Left ventricle myocardium superior (tissue), 1 donor: ENCODE measurements at places on chromosomes 2 and 18. TPM values are rescaled to one million over a fixed set of nuclear protein-coding genes. Genes with fewer than 3 reads are reported as not detected.
A peak's percentile ranks its signal among the peaks of the same experiment; 100 is the strongest.

The AQP12A gene
- total RNA-seq: not detected

The NEU2 gene
- total RNA-seq: not detected

The PSD4 gene
- 2.9 TPM for total RNA-seq

The SKA1 gene
- 0.20 TPM for total RNA-seq

The TUBA4B gene
- not detected for total RNA-seq

The ANKRD30BL gene
- not detected for total RNA-seq

The TP53I3 gene
- total RNA-seq: 13.3 TPM

DNA sequence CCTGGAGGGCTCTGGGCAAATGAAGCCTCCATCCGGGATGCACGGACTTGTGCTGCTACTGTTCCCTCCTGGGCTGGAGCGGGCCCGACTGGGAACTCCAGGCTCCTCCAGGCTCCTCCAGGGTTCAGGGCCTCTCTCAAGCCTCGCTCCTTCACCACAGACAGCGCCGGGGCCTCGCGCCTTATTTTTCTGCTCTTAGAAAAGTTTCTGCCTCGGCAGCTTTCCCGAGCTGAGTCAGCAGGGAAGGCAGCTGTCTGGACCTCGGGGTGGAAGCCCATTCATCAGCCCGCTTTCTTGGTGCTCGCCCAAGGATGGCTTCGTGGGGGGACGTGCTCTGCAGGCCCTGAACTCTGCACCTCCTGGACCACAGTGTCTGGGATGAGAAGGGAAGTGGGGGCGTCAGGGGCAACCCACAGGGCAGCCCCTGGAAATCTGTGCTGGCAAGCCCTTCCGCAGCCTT, 12.9 kb upstream of the TEX51 start:
- peak; percentile 35 for DNase-seq

DNA sequence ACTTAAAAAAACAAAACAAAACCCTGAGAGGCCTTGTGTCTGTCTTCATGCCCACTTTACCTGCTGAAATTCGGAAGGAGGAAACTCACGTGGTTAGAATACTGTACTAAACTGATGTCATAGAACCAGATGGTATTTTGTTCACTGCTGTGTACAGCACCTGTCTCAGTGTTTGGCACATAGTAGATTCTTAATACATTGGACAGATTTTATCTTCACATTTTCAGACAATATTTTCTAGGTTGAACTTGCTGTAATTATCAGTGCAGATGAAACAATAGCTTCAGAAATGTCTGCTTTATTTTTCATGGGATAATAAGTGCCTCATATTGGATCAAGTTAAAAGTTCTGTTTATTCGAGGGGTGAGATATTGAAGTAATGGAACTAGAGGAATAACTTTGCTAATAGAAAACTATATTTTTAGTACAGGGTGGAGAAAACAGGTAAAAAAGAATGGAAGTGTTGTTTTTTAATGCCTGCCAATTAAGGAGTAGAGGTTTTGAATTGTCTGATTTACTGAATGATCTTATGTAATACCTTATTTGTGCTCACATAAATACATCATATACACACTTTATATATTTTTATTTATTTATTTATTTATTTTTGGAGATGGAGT, 23.7 kb downstream of the DDX1 start:
- no peak for DNase-seq

DNA sequence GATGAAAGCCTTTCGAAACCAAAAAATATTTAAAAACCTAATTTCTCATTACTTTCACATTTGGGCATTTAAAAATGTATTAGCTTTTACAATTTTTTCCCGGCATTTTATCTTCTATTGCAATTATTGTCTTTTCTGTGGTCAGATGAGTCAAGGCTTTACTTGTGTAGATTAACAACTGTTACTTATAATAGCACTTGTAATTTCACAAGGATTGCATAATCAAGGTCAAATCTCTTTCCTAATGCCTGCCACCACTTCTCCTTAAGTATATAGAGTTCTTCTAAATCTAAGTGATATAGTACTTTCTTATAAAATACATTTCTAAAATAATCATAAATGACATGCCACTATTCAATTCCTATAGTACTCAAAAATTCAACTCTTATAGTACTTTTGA, 67.2 kb downstream of the SLC8A1 start:
- DNase-seq: no peak

DNA sequence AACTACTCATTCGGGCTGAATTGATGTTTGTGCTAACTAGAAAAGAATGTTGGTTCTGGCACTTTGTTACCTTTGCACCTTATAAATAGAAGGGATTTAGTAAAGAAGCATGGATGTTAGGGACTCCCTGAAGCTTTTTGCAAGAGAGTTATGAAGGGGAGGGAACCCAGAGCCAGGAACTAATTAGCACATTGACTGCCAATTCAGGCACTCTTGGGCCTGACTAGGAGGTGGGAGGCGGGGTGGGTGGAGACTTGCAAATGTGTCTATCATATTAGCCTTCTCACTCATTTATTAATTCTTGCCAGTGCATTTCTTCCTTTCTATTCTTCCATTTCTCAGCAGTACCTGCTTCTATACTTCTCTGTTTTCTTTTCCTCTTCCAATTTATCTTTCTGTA, 1022.4 kb downstream of the TMEM182 start:
- no peak for DNase-seq

GRCh38 chr2:201164166-201164565, 18.8 kb upstream of the CASP10 start:
- DNase-seq: no peak

DNA sequence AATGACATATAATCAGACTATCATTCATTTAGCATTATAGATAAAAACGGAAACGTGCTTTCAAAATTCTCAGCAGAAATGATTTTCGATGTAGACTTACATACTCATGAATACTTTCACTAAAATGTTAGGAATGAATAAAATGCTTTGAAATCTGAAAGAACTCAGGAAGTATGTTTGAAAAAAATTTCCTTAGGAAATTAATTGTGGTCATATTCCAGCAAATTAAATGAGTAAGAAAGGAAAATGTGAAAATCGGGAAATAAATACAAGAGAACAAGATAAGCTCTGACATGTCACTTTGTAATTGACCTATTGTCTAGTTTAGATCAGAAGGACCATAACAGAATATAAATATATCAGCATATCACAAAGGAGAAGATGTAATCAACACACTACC, 981.0 kb upstream of the CDH2 start:
- no peak for DNase-seq

DNA sequence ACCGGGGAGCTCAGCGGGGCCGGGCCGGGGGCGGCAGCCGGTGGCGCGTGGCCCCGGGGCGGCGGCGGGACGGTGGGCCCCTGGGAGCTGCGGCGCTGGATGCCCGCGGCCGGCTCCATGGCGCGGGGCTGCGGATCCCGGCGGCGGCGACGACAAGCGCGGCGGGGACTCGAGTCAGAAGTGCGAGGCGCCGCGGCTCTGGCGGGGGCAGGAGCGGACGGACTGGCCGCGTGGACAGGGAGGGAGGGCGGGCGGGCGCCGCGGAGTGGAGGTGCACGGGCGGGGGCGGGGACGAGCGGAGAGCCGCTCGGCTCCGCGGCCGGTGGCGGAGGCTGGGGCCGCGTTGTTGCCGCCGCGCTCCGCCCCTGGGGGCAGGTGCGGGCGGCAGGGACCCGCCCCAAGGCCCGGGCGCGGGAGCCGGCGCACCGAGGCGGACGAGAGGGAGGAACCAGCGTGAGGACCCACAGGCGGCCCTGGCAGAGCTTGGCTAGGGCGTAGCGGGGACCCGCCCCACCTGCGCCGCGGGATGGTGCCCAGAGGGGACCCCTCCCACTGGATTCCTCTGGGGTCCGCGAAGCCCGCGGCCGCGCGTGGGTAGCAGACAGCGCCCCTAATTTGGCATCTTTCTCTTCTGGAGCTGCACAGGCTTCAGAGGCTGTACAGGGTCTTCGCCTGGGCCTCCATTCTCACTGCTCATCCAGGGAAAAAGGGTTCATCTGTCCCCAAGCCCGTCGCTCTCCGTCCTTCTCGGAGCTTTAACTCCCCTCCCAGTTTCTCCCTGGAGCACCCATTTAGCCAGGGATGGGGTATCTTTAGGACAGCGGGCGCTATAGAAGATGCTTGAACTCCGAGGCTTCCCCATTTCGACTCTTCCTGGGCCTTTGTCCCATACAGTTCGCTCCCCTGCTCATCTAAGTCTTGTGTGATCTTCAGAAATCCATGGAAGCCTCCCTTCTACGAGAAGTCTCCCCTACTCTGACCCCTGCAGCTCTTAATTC, at the start of gene TMEM163:
Gene TMEM163, minus strand, starts transcription at position 184 of the 998 bp plus-strand sequence.
- peak; percentile 34 for DNase-seq

DNA sequence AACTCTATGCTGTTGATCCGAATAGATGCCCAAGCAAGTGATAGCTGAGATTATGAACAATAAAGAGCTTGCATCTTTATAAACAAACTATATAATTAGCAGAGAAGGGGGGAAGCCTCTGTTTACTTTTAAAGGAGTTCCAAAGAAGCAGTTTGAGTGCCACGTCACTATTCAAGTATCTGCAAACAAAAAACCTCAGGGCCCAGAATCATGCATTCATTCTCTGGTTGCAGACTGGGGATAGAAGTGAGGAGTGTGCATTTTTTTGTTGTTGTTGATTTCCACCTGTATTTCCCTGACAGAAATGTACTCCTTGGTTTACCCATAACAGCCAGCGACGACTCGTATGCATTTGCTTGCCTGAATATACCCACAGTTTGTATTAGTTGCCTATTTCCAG, 264.3 kb downstream of the PTGR3 start:
- DNase-seq: no peak

GRCh38 chr18:13551305-13551603, 175.1 kb downstream of the FAM210A start:
- DNase-seq: peak; percentile 59

GRCh38 chr18:41395695-41396094, 559.3 kb upstream of the PIK3C3 start:
- no peak for DNase-seq

- DNase-seq: no peak
Observed at GRCh38 chr2:14936426-14936825, 303.9 kb downstream of the LRATD1 start.

DNA sequence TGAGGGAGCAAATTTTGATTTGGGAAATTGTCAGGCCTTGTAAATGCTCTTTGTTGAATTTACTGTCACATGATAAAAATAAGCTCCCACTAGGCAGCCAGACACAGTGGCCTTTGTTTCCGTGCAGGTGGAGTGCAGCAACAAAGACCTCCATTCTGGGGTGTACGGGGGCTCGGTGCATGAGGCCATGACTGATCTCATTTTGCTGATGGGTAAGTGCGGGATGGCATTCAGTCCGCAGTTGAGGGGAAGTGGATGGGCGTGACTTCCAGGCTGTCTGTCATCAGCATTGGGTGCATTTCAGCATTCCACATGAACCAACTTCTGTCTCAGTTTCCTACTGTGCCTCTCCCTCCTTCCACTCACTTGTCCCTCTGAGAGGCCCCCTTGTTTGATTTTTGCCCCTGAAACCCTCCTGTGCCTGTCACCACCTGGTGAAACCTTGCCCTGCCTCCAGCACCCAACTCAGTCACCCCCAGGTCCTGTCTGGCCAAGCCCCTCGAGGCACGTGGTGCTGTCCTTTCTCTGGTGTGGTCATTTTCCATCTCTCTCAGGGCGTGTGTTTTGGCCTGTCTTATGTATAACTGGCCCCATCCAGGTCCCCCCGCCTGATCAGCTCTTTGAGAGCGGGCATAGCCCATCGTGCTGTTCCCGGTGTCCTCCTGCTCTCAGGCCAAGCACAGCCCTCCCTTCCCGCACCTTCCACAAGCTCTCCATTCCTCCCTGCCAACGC, 16.3 kb downstream of the CNDP2 start:
- no peak for DNase-seq

DNA sequence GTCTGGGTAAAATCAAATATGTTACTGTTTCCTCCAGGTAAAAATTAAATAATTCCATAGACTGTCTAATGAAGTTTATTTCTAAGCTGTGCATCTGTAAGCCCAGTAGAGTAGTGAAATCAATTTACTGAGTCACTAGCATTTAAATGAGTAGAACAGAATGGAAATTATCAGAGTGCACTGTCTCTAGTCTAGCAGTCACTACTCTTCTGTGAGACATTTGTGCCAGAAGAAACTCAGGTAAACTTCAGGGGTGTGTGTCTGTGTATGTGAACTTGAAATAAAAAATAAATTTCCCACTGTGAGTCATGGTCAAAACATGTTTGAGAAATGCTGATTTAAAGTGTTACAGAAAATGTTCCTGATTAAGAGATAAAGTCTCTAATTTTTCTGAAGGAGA, 146.4 kb downstream of the RIF1 start:
- DNase-seq: no peak

DNA sequence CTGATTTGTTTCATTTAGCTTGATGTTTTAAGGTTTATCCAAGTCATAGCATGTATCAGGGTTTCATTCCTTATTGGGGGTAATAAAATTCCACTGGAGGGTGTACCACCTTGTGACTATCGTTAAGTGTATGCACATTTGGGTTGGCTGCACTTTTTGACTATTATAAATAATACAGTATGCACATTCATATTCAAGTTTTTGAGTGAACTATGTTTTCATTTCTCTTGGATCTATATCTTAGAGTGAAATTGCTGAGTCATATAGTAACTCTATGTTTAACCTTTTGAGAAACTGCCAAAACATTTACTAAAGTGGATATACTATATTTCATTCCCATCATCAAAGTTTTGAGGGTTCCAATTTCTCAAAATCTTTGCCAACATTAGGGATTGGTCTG, 952.7 kb downstream of the TDRD15 start:
- DNase-seq: no peak

- no peak for DNase-seq
Observed at GRCh38 chr18:47149457-47150028, 757 bp downstream of the HDHD2 start.

GRCh38 chr2:45962177-45962921, 310.9 kb downstream of the PRKCE start:
- DNase-seq: peak; percentile 79

GRCh38 chr2:102601730-102602129, 17.6 kb upstream of the SLC9A2 start:
- no peak for DNase-seq

DNA sequence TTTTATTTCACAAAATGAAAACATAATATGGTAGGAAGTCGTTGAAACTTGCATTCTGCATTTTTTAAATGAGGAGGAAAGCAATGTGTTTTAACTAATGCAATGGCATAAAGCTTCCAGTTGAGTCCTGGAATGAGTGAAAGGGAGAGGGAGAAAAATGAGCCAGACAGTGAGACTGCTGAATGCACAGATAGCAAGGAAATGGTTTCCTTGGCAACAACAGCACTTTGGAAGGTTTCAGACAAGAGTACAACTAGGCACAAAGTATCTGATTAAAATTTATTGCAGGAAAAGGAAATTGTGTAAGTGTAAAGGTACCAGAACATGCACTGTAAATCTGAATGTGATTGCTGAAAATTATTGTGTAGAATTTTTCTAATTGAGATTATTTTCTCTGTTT, 320.1 kb upstream of the KYNU start:
- DNase-seq: no peak

GRCh38 chr2:37599688-37600525, 71.5 kb downstream of the CDC42EP3 start:
- peak; percentile 31 for DNase-seq

GRCh38 chr2:16870491-16871076, 204.9 kb upstream of the CYRIA start:
- no peak for DNase-seq

DNA sequence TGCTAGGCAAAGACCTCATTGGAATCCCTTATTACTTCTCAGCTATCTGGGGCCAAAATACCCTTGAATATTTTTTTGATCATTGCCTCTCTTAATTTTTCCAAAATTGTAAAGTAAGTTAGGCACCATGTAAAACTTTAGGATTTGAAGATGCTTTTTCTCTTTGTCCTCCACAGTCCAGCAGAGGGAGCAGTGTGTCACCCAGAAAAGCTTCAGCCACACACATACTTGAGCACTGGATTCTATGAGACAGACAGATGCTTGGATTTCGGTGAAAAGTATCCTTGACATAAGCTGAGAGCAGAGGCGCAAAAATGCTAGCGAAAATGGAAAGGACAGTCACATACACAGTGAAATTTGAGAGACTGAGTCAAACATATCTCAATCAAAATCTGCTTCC, 74.7 kb upstream of the KCNJ3 start:
- DNase-seq: no peak
